Spinal cord (tissue), 10 donors: ENCODE measurements at places on chromosomes 7 and 10. TPM values are rescaled to one million over a fixed set of nuclear protein-coding genes. Genes with fewer than 3 reads are reported as not detected.

Gene OR13A1
- not detected for total RNA-seq

Gene FAM131B
- 53.5 TPM for total RNA-seq

Gene MYL10
- total RNA-seq = not detected

Gene CALHM3
- not detected for total RNA-seq

Gene CFAP69
- 10.9 TPM for total RNA-seq

DNA sequence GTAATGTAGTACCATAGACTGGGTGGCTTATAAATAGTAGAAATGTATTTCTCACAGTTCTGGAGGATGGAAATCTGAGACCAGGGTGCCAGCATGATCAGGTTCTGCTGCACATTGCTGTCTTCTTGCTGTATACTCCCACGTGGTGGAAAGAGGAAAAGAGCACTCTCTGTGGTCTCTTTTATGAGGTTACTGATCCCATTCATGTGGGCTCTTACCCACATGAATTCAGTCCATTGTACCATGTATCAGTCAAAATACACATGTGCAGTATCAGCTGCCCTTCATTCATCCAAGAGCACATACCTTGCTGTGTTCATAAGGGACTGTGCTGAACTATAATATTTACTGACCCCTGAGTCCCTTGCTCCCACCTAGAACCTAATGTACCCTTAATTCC is 17.1 kb downstream of the PNLIPRP2 start:
- DNase-seq = no peak

DNA sequence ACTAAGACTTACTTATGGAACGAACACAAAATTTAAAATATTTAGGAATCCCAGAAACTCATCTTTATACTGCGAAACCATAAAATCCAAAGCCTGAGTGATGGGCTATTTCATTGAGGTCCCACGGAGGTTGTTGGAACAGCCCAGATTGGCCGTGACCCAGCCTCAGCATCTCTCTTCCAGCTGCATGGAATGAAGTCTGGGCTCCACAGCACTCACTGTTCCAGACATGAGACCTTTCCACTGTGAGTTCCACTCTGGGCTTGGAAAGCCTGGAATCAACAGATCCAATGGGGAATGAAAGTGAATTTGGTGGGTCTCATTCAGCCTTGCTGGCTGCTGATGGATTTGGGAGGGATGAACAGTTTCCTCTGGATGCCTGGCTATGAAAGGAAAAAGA is 184.9 kb downstream of the EMX2 start:
- DNase-seq = no peak

DNA sequence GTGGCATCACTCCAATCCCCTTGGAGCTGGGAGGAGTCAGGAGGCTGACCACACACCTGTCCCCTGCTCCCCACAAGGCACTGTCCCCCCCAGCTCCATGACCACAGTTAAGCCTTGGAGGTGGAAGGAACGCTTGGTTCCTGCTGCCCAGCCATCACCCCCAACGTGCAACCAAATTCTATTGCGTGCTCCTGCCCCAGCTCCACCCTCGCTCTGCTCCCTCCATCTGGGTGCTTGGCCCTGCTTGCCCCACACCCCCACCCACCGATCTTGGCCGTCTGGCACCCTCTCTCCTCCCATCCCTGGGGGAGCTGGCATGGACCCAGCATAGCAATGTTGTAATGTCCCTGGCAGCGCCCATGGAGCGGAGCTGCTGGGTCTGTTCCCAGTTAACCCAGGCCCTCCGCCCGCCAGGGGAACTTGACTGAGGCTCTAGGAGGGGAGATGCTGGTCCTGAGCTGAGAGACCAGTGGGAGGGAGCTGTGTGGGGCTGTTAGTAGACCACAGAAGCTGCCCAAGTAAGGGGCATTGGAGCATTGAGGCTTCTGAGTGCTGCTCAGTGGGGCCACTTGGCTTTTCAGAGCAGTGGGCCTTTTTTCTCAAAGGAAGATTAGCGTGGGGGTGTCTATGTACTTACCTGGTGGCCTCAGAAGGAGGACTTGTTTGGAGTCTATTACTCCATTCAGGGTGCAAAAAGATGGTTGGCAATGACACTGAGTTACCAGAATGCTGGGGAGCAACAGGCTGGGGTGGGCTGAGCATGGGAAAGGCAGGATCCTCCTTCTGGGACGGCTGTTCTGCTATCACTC is 1.1 kb downstream of the EPHB6 start:
- peak; percentile 88 for DNase-seq

DNA sequence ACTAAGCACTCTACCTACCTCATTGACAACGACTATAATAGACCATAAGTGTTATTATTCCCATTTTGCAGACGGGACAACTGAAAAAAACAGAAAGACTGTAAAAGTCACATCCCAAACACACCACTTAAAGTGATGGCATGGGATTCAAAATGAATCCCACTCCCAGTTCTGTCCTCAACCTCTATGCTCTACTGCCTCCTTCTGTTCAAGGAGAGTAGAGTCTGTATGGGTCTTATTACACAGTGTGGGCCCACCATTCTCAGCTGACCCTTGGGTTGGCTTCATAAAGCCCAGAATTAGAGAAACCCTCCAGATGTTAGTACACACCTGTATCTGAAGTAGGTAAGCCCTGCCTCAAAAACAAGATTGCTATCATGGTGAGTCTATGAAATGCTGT is 102.2 kb downstream of the GRM8 start:
- DNase-seq = no peak

GRCh38 chr10:122326385-122326784 is 48.1 kb upstream of the PLEKHA1 start:
- no peak for DNase-seq

DNA sequence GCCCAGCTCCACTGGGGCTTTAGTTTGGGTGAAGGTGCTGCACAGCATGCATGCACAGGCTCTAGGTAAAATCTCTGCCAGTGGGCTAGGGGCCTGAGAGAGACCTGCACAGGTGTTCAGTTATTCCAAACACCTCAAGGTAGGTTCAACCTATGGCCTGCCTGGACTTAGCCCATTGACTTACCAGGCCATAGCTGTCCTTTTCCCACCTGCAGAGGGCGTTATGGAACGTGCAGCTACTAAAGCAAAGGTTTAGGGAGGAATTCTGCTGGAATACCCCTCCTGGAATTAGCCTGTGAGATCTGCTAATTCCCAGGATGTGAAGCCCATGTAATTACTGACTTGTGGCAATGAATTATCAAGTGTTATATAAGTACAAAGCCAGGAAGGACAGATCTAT is 3.6 kb downstream of the VWC2 start:
- DNase-seq = no peak

GRCh38 chr7:115410972-115411686 is 489.2 kb downstream of the MDFIC start:
- no peak for DNase-seq
